Bronchial epithelial cell (primary cell): ENCODE measurements at places on chromosomes 1 and 21. TPM values are rescaled to one million over a fixed set of nuclear protein-coding genes. Genes with fewer than 3 reads are reported as not detected.

- peak; percentile 51 for DNase-seq
Measured at GRCh38 chr1:174217787-174218574, 58.7 kb downstream of the RABGAP1L start.

Gene CLCA1
- 0.26 TPM in 1 of 2 replicates, not detected in the other for total RNA-seq

GRCh38 chr1:65820983-65821382 is 28.3 kb downstream of the PDE4B start:
- DNase-seq: peak; percentile 7

GRCh38 chr1:229370601-229371021 is 27.8 kb upstream of the CCSAP start:
- DNase-seq: no peak

- DNase-seq: peak; percentile 14
Measured at GRCh38 chr1:193569096-193569982, 382.9 kb upstream of the B3GALT2 start.

DNA sequence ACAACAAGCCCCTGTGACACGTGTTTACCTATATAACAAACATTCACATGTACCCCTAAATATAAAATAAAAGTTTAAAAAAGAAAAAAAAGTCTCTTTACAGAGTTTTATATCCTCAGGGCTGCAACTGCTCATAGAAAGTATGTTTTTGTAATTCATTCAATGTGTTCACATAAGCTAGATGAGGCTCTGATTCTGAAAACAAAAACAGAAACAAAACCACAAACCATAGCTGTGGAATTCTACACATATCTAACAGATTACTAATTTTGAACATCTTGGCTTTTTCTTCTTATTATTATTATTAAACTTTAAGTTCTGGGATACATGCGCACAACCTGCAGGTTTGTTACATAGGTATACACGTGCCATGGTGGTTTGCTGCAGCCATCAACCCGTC is 579.6 kb upstream of the ZRANB2 start:
- DNase-seq: no peak

DNA sequence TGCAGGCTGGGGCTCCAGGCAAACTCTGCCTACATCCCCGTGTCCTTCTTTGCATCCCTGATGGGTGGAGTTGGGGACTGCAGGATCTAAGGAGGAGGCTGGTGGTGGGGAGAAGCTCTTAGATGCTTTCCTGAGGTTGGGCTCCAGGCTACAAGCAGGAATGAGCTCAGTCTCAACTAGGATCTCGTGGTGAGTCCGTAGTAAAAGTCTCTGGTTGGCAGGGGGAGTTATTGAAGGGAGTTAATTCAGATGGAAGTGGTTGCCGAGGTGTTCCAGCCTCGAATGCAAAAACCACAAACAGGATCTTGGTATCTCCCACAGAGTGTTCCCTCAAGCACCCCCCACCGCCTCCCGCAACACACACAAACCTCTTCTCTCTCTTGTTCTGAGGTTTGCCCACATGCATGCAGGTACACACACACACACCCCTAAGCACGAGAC is 35.0 kb downstream of the TMCC2 start:
- no peak for DNase-seq

- DNase-seq: no peak
Measured at GRCh38 chr1:63012339-63012738, 228.4 kb downstream of the ATG4C start.

DNA sequence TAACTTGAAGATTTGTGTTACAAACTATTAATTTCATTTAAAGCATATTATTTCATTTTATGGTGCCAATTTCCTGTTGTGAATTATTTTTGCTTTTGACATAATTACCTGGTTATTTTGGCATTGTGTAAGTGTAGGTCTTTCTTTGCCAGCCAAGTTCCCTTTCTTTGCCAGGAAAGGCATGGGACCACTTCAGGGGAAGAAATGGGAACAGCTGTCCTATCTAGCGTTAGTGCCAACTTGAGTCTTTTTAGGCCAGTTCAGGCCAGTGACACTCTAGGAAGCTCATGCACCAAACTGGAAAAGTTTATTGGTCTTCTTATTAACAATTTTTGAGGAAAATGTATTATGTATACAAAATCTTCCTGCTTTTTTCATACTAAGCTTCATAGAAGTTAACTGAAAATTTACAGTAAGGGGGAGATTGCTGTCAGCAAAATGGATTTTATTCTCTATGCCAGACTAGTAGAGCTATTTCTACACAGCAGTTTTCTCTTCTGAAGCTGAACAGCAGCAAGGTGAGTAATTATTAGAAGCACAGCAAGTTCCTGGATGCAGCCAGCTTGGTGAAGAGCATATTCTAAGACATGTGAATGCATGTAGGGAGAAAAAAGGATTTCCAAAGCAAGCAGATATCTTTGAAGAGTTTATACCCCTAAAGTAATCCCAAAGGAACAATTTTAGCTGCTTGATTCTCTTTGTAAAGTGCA is 914.6 kb upstream of the ADGRL4 start:
- DNase-seq: no peak
